Naive thymus-derived CD4-positive, alpha-beta T cell (primary cell): ENCODE measurements at places on chromosomes 1 and 21. TPM values are rescaled to one million over a fixed set of nuclear protein-coding genes. Genes with fewer than 3 reads are reported as not detected.

DNA sequence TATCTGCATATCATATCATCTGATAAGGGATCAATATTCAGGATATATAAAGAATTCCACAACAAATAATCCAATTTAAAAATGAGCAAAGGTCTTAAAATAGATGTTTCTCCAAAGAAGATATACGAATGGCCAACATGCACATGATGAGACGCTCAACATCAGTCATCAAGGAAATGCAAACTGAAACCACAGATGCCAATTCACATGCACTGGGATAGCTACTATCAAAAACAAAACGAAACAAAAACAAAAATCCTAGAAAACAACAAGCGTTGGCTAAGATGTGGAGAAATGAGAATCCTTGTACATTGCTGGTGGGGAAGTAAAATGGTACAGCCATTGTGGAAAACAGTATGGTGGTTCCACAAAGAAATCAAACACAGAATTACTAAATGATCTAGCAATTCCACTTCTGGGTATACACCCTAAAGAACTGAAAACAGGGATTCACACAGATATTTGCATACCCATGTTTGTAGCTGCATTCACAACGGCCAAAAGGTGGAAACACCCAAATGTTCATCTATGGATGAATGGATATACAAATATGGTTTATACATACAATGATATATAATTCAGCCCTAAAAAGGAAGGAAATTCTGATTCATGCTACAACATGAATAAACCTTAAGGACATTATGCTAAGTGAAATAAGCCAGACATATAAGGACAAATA lies 79.4 kb downstream of the PCSK9 start:
- no peak overlapping the region for H3K4me3 ChIP-seq
- no peak for DNase-seq
- no peaks in the 10 kb centered on the region for H3K4me1 ChIP-seq
- H3K27me3 ChIP-seq = no peaks in the 10 kb centered on the region

- H3K36me3 ChIP-seq = no peaks in the 10 kb centered on the region
- H3K27ac ChIP-seq = no peak overlapping the region
- no peaks in the 10 kb centered on the region for H3K27me3 ChIP-seq
- DNase-seq = no peak
- peaks cover 5% of the 10 kb centered on the region for H3K4me1 ChIP-seq
Observed at GRCh38 chr1:28898405-28898881, 15.9 kb upstream of the EPB41 start.

DNA sequence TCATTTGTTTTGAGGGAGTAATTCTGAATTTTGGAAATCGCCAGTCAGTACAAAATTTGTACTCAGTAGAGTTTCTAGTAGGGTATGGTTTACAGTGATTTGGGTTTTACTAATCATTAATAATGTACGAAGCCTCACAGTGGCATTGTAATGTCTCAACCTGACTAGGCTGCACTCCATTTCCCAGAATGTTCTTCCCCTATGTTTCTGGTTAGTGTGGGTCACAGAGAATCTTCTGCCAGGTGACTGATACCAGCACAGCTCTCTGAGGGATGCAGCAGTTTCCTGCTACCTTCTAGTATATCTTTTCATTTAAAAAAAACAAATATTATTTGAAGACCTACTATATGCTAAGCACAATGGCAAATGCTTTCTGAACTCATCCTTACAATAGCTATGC lies 112.9 kb downstream of the PTPN14 start:
- no peaks in the 10 kb centered on the region for H3K36me3 ChIP-seq
- no peak overlapping the region for H3K4me3 ChIP-seq
- H3K27ac ChIP-seq = no peak overlapping the region
- DNase-seq = no peak
- no peaks in the 10 kb centered on the region for H3K4me1 ChIP-seq

GRCh38 chr21:25887166-25887565 lies 152.4 kb downstream of the GABPA start:
- H3K27ac ChIP-seq = no peak overlapping the region
- no peaks in the 10 kb centered on the region for H3K4me1 ChIP-seq
- DNase-seq = no peak
- H3K36me3 ChIP-seq = peaks cover 3% of the 10 kb centered on the region
- H3K4me3 ChIP-seq = no peak overlapping the region

GRCh38 chr1:165424454-165425216 lies 20.3 kb downstream of the RXRG start:
- peaks cover 5% of the 10 kb centered on the region for H3K4me1 ChIP-seq
- H3K4me3 ChIP-seq = peak overlapping the region; percentile 47
- peak; percentile 47 for DNase-seq
- peak overlapping the region; percentile 61 for H3K27ac ChIP-seq
- no peaks in the 10 kb centered on the region for H3K27me3 ChIP-seq

DNA sequence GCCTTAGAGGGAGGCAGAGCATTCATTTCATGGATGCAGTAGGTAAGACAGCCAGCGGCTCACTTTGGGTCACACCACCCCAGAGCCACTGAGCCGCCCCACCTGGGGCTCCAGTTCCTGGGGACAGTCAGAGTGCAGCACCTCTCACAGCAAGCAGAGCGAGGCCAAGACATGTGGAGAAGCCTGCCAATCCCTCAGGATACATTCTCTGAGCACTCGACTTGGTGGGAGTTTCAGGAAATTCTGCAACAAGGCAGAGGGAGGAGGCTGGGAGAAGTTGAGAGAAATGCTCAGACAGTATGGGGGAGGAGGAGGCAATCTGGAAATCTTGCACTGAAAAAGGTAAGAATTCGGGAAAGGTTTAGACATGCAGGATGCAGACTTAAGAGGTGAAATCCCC lies 60.8 kb upstream of the WLS start:
- H3K4me3 ChIP-seq = no peak overlapping the region
- DNase-seq = no peak
- H3K27ac ChIP-seq = no peak overlapping the region
- no peaks in the 10 kb centered on the region for H3K36me3 ChIP-seq

GRCh38 chr1:176786274-176786673 lies 323.3 kb downstream of the PAPPA2 start:
- H3K36me3 ChIP-seq = no peaks in the 10 kb centered on the region
- H3K4me1 ChIP-seq = no peaks in the 10 kb centered on the region
- H3K4me3 ChIP-seq = no peak overlapping the region
- H3K27me3 ChIP-seq = no peaks in the 10 kb centered on the region
- H3K27ac ChIP-seq = no peak overlapping the region

DNA sequence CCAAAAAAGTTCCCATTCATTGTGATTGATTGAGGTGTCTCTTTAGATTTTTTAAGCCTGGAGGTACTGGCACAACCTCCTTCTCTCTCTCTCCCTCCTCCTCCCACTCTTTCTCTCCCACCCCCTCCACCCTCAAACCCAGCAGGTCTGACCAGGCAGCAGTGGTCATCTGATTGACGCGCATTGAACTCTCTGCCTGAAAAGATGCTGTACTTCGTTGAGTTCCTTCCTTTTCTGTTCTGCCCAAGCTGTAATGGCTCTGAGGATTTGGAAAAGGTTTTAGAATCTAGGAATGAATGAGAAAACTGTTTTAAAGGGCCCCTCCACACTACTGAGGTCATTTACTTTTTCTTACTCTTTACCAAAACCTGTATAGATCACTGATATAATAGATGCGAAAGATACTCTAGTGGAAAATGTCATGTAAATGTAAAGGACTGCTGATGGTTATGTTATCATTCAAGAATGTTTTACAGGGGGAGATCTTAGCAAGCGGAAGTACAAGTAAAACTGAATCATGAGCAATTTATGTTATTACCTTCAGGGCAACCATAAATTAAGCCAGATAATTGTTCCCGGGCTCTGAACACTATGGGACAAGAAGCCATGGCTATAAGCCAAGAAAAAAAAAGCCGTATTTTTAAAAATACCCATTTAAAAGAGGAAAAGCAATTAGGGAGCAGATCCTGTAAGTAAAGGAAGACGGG lies 25.2 kb upstream of the DYRK1A start:
- no peaks in the 10 kb centered on the region for H3K36me3 ChIP-seq
- no peak overlapping the region for H3K27ac ChIP-seq
- no peak overlapping the region for H3K4me3 ChIP-seq
- H3K4me1 ChIP-seq = no peaks in the 10 kb centered on the region
- H3K27me3 ChIP-seq = no peaks in the 10 kb centered on the region
- no peak for DNase-seq

DNA sequence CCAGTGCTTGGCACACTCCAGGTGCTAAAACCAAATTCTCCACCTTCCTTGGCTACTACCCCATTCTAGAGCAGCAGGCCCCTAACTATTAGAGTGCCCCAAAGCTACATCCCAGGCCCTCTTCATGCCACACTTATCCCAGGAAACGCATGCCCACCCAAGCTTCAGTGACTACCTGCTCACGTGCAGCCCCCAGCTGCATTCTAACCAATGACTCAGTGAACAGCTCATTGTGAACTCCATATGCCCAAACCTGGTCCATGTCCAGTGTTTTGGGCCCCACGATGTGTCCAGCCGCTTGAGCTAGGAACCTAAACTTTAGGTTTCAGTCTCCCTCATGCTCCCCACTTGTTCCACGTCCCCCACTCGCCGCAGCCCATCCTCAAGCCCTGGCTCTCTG lies 41.5 kb downstream of the NKAIN1 start:
- DNase-seq = no peak
- no peak overlapping the region for H3K27ac ChIP-seq
- no peaks in the 10 kb centered on the region for H3K4me1 ChIP-seq
- H3K27me3 ChIP-seq = no peaks in the 10 kb centered on the region

- H3K27ac ChIP-seq = no peak overlapping the region
- no peak overlapping the region for H3K4me3 ChIP-seq
- DNase-seq = no peak
Observed at GRCh38 chr1:35844826-35845225, 37.0 kb downstream of the AGO4 start.

DNA sequence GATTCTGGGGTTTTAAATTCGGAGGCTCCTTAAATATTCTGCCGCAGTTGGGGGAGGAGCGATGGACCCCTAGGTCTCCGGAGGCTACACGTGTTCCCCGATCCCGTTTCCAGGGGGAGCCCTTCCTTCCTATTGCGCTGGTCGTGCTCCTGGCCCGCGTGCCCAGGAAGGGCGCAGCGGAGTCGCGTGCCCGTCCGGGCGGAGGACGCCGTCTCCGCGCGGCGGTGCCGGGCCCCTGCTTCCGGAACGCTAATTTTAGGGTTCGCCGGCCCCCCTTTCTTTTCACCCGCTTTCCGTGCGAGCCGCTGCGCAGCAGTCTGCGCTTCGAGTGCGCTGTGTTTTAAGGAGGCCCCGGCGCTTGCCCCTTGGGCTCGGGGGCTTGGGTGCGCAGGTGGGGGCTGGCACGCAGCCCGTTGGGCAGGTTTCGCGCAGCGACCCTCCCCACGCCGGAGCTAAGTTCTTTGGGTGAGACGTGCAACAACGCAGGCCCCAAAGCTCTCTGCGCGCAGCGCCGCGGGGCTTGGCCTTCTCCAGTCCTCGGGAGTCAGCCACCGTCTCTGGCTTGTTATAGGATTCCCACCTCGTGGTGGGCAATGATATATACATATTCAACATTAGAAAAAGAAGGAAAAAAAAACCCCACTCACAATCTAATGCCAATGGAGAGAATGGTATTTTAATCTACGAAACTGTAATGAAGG lies 43.5 kb upstream of the DNAJC6 start:
- H3K27ac ChIP-seq = peak overlapping the region; percentile 24
- no peaks in the 10 kb centered on the region for H3K27me3 ChIP-seq
- H3K36me3 ChIP-seq = no peaks in the 10 kb centered on the region
- DNase-seq = peak; percentile 28
- H3K4me3 ChIP-seq = peak overlapping the region; percentile 55

- no peaks in the 10 kb centered on the region for H3K36me3 ChIP-seq
- H3K27ac ChIP-seq = peak overlapping the region; percentile 39
- no peak overlapping the region for H3K4me3 ChIP-seq
- peak; percentile 36 for DNase-seq
- no peaks in the 10 kb centered on the region for H3K27me3 ChIP-seq
Observed at GRCh38 chr1:58324558-58324957, 222.0 kb downstream of the OMA1 start.

DNA sequence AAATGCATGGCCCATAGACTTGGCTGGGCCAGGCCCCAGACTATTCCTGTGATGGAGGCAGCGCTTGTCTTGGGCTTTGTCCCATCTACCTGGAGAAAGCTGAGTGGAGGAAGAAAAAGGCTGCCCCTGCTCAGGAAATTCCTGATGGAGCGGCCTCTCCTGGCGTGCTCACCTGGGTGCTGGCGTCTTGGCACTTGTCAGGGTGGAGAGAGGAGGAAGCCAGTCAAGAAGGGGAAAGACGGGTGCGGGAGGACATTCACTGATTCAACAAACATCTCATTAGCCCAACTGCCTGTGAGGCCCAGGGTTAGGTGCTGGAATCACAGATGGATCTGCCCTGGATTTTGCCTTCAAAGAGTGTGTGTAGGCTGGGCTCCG lies 16.1 kb downstream of the ALPL start:
- no peaks in the 10 kb centered on the region for H3K4me1 ChIP-seq
- no peaks in the 10 kb centered on the region for H3K36me3 ChIP-seq
- no peak overlapping the region for H3K27ac ChIP-seq
- no peak overlapping the region for H3K4me3 ChIP-seq
- DNase-seq = no peak

DNA sequence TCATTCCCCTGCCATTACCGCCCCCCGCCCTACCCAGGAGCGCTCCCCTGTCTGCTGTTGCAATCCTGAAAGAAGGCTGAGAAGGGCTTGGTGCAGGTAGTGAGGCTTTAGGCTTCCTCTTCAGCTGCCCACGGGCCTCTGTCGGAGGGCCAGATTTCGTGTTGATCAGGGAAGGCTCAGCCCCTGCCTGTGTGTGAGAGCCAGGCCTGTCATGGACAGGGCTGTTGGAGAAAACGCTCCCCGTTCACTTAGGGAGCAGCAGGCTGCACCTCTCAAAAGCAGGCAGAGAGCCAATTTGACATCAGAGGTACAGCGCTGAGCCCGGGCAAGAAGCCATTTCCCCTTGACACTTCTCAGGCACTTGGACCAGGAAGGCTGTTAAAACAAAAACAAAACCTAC lies 19.0 kb downstream of the TEX35 start:
- no peak overlapping the region for H3K27ac ChIP-seq
- no peak for DNase-seq
- H3K4me3 ChIP-seq = no peak overlapping the region
- no peaks in the 10 kb centered on the region for H3K36me3 ChIP-seq

DNA sequence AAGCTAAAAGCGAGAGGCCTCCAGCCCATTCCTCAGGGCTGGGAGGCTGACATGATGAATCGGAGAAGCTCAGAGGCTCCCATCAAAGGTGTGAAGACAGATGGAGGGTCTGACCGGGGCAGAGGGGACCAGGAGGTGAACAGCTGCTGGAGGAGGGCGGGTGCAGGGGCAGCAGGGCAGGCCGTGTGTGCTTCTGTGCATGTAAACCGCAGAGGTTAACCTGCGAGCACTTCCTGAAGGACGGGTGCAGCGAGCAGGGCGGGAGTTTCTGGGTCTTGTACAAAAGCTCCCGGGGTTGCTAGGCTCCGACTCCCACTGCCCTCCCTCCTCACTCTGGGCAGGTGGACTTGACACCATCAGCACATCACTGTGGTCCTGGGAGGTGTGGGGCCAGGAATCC lies 75.2 kb downstream of the PAX7 start:
- no peak overlapping the region for H3K4me3 ChIP-seq
- no peaks in the 10 kb centered on the region for H3K27me3 ChIP-seq

Gene DMBX1
- total RNA-seq = not detected

Gene TNFAIP8L2
- 35.8 and 37.6 TPM in 2 replicates for total RNA-seq

Gene LHX8
- total RNA-seq = not detected

Gene FOXD2
- total RNA-seq = 0.22 TPM
